ENCODE measurements at places on chromosomes 13 and 19.

DNA sequence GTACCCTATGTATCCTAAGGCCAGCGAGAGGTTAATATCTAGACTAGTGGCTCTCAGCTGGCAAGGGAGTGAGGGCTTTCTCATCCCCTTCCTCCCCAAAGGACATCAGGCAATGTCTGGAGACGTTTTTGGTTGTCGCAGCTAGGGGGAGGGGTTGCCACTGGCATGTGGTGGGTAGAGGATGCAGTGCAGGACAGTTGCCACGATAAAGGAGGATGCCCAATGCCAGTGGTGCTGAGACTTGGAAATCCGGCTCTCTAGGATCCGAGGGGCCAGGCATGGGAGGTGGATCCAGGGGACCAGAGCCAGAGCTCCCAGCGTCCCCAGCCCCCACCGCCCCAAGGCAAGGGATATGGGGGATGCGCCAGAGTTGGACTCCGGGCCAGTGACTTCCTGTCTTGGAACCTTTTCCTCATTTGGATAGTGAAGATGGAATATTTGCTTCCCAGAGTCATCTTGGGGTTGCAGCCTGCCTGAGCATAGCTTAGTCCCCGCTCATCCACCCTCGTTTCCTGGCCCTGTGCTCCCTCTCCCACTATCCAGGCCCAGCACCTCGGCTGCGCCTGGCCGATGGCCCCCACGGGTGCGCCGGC, 4.9 kb downstream of the SSC5D start:
- no peak for DNase-seq

GRCh38 chr19:31066385-31066784, 282.9 kb downstream of the TSHZ3 start:
- no peak for DNase-seq

DNA sequence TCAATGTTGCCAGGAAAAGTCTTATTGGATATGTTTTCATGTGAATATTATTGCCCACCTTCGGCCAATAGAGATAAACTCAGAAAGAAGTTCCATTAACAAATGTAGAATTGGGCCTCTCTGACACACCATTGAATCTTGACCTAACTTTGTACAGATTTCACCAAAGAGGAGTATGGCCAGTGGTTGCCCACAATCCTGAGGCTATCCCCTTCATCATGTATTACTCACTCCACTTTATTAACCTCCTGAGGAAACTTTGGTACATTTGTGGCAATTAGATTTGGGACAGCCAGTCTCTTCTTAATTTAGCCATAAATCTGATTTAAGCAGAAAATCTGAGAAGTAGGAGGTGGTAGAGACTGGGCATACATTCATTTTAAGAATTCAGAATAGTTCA, 53.3 kb upstream of the POSTN start:
- DNase-seq, result no peak

- DNase-seq, result no peak
Observed at GRCh38 chr13:20988033-20988908, 73.1 kb downstream of the LATS2 start.

GRCh38 chr19:36027696-36028095, 5.0 kb downstream of the CLIP3 start:
- DNase-seq, result no peak

- no peak for DNase-seq
Observed at GRCh38 chr13:42696191-42696590, 85.2 kb upstream of the FAM216B start.

- DNase-seq, result no peak
Observed at GRCh38 chr19:10138879-10139795, 19.4 kb upstream of the EIF3G start.

DNA sequence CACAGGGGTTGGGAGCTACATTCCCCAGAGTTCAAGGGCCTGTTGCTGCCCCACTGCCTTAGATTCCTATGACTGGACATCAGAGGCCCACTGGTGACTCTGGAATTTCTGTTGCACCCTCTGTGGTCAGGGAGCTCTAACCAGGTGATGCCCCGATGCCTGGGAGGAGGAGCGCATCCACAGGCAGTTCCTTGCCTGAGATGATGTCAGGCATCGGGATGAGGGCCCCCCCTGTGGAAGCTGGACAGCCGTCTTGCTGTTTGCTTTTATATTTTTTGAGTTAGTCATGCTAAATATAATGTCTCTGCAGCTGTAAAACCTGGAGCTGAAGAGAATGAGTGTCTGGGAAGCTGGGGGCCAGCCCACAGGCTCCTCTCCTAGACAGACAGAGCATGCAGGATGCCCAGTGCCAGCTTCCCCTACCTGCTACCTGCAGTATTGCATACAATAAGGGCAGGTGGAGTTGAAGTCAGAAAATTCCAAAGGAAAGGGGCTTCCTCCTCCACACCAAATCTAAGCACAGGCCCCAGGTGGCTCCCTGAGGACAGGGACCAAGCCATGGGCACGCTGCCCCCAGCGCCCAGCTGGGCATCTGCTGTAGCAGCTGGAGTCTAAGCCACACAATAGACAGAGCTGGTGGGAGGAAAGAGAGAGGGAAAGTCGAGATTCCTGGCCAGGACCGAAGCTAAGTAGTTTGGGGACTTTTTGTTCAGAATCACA, 16.2 kb downstream of the COL4A2 start:
- no peak for DNase-seq

- no peak for DNase-seq
Observed at GRCh38 chr19:50378169-50378862, 2.1 kb downstream of the NR1H2 start.

DNA sequence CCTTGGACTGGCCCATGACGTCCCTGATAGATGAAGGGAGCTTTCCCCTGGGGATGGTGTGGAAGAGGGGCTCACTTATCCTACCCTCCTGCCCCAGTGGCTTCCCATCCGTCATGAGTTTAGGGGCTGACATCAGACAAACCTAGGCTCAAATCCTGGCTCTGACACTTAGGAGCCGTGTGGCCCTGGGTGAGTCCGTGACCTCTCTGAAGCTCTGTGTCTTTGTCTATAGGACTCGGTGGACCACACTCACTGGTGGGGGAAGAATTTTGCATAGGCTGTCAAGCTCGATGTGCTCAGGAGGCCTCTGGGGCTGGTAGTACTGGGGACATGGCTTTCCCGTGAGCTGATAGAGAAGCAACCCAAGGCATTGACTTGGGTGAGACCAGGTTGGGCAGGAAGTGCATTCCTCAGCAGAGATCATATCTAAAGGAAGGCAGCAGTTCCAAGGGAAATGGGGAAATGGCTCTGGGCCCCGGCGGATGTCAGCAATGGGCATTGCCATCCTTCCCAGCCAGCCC, 17.4 kb upstream of the AP1M2 start:
- no peak for DNase-seq

DNA sequence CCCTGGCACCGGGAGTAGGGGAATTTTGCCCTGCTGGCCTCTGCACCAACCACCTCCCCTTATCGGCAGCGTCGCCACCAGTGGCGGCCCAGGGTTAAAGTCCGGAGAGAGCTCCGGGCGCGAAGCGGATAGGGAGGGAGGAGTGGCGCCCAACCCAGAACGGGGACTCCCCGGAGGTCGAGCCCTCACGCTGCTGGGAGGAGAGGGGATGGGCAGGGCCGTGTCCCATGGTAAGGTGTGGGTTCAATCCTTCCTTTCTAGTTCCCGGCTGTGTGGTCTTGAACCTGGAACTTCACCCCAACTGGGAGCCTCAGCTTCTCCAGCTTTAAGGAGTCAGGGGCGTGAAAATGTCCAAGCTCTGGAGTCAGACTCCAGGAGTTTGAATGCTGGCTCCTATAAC, 23.3 kb upstream of the BCL3 start:
- DNase-seq, result no peak

GRCh38 chr19:49363268-49364082, at the start of gene DKKL1:
DKKL1 (plus strand) TSS chr19:49363877; CDS start chr19:49363999, 122 bp downstream.
- DNase-seq, result peak; percentile 67

GRCh38 chr13:95676105-95676761, 706 bp upstream of the DNAJC3 start:
- DNase-seq, result no peak

All from esophagus squamous epithelium (tissue), 5 donors.